HuH-7 (cell line): ENCODE measurements at places on chromosomes 5 and 9.

- DNase-seq = no peak
Observed at GRCh38 chr9:87406543-87407166, 91.0 kb upstream of the DAPK1 start.

GRCh38 chr9:89179540-89179894, 899 bp upstream of the SHC3 start:
- DNase-seq = no peak

GRCh38 chr5:134468921-134469400, 56.5 kb upstream of the JADE2 start:
- no peak for DNase-seq

DNA sequence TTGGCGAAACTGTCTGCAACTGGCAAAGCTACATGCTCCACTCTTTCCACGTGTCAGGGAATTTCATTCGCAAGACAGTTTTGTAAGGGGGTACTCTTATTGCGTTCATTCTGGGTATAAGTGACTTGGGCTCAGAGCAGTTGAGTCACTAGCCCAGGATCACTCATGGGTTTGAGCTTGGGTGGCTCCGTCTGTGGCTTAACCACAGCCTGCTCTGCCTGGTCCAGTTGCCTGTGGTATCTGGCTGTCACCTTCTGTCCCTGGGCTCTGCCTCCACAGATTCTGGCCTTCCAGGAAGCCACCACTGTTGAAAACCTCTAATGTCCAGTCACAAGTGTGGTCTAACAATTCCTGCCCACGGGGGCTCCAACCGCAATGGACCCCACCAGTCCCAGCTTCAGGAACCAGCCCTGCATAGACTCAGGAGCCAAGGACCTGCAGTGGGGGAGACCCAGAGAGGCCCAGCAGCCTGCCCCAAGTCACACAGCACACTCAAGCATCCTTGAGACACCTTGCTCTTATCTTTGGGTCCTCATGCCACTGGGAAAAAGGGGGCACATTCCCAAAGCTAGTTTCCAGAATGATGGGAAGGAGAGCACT, 10.4 kb downstream of the KIF12 start:
- no peak for DNase-seq

GRCh38 chr9:126331964-126332748, 5.5 kb downstream of the MVB12B start:
- DNase-seq = no peak

- DNase-seq = no peak
Observed at GRCh38 chr9:112817860-112818203, 67.3 kb downstream of the SNX30 start.

GRCh38 chr9:135290086-135290485, 189.5 kb upstream of the PPP1R26 start:
- no peak for DNase-seq

GRCh38 chr5:138659561-138659960, 84.4 kb upstream of the HSPA9 start:
- no peak for DNase-seq

DNA sequence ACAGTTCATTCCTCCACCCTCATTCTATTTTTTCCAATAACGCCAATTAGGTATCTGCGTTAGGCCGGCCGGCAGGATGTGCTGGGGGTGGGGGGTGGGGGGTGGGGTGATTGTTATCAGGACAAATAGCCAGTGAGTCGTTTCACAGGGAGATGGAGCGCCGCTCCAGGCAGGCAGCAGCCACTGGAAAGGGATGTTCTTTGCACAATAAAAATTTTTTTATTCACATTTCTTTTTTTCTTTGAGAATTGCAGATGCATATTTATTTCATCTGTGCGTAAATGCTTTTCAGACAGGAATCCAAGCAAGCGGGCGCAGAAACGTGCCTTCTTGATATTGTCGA, 4.1 kb downstream of the LMX1B start:
- no peak for DNase-seq

DNA sequence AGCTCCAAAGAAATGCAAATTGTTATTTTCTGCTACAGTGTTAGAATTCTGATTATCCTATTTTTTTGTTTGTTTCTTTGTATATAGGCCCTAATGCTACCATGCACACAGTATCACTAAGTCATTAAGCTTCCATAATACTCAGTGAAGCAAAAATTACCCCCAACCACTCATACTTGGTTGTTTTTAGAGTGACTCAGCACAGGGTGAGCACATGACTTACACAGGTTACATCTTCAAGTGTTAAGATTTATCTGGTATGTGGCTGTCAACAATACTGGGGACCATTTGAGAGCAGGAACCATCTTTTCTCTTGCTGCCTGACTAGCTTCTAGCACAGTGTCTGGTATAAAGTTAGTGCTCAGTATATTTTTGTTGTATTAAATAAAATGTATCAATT, 255.8 kb upstream of the SLC24A2 start:
- no peak for DNase-seq

GRCh38 chr5:9239071-9239470, 306.8 kb downstream of the SEMA5A start:
- DNase-seq = no peak

DNA sequence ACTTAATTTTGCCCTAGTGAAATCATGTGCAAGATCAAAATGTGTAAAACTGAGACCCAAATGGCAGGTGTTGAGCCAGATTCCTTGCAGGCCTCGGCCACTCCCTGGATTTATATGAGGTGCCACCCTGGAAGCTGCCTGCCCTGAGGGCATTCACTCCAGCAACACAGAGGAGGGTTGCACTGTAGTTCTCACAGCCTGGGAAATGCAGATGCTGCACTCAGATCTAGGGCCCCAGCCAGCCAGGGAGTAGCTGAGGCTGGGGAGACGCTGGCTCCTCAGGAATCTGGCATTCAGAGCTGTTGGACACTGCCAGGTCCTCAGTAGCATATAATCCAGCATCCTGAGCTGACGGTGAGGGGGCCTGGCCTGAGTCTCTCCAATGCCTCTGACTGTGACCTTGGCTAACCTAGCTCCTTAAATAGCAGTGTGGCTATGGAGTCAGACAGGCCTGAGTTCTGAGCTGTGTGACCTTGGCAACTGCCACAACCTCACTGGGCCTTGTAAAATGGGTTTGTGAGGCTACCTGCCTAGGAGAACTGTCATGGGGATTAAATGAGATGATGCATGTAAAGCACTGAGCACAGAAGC, 8.7 kb downstream of the KCNMB1 start:
- no peak for DNase-seq

DNA sequence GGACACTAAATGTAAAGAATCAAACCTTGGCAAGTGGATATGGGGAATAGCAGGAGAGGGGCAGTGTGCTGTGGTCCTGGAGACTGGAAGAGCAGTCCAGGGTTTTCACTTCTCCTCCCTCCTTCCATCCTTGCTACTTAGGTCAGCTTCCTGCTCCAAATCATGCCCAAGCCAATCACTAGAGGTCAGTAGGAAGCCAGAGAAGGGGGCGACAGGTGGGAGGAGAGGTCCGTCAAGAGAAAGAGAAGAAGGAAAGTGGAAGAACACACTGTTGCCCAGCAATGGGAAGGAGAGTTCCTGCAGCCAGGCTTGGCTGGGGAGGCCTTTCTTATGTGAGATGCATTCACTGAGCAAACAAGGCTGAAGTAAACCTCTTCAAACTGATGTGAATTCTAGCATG, 289.6 kb downstream of the DTWD2 start:
- no peak for DNase-seq

GRCh38 chr5:82355053-82355452, 76.9 kb upstream of the RPS23 start:
- no peak for DNase-seq

DNA sequence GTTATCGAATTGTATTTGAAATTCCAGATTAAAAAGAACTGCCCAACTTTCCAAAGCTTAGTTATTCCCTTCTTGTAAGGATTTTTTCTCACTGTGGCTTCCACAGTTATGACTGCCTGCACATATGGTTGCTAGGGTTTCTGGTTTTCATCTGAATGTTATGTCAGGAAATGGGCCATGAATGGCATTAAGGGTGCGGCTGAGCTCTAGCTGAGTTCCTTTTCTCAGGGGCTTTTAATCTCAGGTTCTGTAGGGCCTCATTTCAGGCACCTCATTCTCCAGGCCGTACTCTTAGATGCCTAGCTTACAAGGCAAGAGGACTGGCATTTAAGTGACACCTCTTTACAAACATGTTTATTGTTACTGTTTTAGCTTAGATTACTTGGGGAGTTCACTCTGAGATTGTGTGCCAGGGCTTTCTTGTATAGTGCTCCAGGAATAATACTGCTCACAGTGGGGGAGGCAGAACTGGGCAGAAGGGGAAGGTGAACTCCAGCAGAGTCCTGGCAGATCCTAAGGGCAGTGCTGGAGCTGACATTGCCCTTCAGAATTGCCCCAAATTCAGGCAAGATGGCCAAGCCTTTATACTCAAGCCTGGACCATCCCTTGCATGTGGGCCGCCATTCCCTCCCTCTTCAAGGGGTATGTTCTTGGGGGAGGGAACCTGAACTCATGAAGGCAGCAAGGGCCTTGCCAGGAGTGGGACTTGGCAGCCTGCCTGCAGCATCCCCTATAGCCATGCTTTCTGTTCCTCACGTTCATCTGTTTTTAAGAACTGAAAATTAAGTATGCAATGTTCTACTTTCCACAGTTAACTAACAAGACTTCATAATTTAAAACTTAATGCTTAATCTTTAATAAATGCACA, 111.5 kb downstream of the KDM4C start:
- no peak for DNase-seq

GRCh38 chr5:98780390-98780789, 6.9 kb downstream of the RGMB start:
- DNase-seq = no peak

DNA sequence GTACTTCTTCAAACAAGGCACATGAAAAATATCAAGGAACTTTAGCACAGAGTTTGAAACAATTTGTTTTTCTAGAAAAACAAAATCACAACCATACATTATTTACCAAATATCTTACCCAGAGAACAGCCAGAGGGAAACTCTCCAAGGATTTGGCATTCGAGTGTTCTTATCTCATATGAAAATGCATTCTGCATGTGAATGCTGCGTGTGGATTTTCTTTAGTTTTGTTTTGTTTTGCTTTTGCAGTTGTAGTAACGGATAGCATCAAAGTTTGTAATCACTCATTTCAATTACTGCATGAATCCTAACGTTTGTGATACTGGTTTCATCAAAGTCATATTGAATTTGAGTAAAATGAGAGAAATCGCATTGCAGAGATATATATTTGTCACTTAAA, 28.0 kb downstream of the ADAMTSL1 start:
- DNase-seq = no peak

- DNase-seq = no peak
Observed at GRCh38 chr5:138444774-138445546, 6.1 kb downstream of the REEP2 start.

- DNase-seq = no peak
Observed at GRCh38 chr9:32487981-32488380, 38.0 kb downstream of the RIGI start.

DNA sequence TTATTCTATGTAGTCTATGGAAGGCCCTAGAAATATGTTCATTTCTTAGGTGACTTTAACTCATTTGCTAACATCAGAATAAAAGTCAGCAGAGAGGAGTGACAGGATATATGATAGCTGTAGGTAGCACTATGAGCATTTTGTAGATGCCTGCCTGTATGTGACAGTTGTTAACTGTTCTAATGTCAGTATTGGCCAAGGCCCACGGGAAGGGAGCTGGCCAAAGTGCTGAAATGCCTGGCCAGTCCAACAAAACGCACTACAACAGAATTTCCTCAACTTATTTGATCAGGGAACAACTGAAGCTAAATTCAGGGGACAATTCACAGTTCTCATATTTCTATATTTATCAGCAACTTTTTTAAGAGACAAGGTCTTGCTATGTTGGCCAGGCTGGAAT, 20.8 kb downstream of the SV2C start:
- no peak for DNase-seq

- DNase-seq = no peak
Observed at GRCh38 chr5:67814569-67815311, 400.8 kb upstream of the PIK3R1 start.

- no peak for DNase-seq
Observed at GRCh38 chr5:101688156-101688555, 607.9 kb downstream of the SLCO4C1 start.

DNA sequence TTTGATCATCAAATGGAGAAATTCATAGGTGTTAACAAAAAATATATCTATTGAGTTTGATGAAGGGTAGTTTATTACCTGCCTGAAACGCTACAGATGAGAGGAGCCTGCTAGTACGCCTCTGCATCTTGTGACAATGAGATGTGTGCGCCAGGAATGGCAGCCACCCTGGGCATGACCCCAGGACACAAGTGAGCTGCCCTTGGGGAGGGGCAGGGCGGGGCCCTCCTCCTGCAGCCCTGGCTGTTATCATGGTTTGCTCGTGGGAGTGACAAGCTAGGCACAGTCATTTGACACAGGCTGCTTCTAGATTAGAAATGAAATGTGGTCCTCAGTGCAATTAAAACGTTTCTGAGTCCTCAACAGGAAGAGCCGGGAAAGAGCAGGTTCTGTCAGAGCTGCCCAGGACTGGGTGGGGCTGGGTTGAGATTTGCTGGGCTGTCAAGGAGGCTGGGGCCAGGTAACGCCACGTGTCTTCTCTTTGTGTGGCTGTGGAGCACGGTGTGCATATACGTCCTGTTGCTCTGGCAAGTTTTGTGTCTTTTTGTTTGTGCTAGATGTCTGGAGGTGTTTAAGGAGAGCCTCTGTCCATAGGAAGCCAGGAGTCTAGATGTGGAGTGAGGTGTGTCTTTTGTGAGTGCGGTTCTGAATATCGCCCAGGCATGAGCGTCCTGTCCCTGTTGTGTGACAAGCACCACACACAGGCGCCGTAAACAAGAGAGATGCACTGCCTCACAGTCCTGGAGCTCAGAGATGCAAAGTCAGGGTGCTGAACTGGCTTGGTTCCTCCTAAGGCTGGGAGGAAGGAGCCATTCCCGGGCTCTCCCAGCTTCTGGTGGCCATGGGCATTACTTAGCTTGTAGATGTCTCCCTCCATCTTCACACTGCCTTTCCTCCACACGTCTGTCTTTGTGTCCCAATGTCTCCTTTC, 129.0 kb upstream of the IRX4 start:
- no peak for DNase-seq
